ENCODE measurements at places on chromosomes 13 and 19. TPM values are rescaled to one million over a fixed set of nuclear protein-coding genes. Genes with fewer than 3 reads are reported as not detected.
A peak's percentile ranks its signal among the peaks of the same experiment; 100 is the strongest.

Gene C5AR2
- not detected for total RNA-seq

Gene ZNF471
- total RNA-seq = not detected

Gene IL27RA
- 4.8 TPM for total RNA-seq

Gene ZIC5
- 6.7 TPM for total RNA-seq

Gene CILP2
- total RNA-seq = 2.9 TPM

Gene ZNF578
- total RNA-seq = 0.86 TPM

Gene LILRB5
- not detected for total RNA-seq

Gene MZT1
- 19.0 TPM for total RNA-seq

Gene PDX1
- total RNA-seq = not detected

Gene ANKRD24
- 0.19 TPM for total RNA-seq

Gene TTC9B
- total RNA-seq = 1.7 TPM

Gene LHFPL6
- total RNA-seq = 35.2 TPM

Gene ANGPTL8
- total RNA-seq = not detected

Gene DEDD2
- 20.6 TPM for total RNA-seq

Gene SIGLEC10
- total RNA-seq = not detected

Gene C19orf67
- not detected for total RNA-seq

Gene GRIN2D
- total RNA-seq = 0.68 TPM

DNA sequence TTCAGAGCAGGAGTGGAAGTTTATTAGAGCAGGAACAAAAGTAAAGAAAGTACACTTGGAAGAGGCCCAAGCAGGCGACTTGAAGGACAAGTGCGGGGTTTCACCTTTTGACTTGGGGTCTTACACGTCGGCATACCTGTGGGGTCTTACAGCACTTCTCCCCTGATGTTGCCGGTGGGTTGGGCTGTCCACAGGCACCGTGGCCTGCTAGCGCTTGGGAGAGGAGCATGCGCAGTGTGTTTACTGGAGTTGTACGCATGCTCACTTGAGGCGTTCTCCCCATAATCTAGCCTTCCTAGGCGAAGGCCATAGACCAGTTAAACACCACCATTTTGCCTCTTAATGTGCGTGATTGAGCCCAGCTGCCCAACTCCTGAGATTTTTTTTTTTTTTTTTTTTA is 25.0 kb upstream of the PLEKHF1 start:
- no peak for DNase-seq

GRCh38 chr13:75872980-75873379 is 236.8 kb downstream of the LMO7 start:
- no peak for DNase-seq

GRCh38 chr19:50925734-50926133 is 14.5 kb upstream of the KLK4 start:
- no peak for DNase-seq

DNA sequence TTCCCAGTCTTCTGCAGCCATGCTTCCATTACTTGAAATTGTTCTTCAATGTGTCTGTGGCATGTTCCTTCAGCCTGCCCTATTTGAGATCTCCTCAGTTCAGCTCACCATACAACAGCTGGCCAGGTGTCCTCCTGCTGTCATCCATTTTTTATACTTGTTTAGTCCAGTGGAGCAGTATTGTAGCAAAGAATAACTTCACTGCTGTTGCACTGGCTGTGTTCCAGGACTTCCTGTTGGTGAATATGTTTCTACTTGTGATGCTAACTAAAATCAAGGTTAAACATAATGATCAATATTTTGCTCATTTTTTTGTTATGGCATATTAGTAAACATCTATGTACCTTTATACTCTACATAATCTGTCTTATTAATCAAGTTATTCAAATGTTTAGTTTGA is 1394.1 kb downstream of the PCDH9 start:
- DNase-seq = no peak

DNA sequence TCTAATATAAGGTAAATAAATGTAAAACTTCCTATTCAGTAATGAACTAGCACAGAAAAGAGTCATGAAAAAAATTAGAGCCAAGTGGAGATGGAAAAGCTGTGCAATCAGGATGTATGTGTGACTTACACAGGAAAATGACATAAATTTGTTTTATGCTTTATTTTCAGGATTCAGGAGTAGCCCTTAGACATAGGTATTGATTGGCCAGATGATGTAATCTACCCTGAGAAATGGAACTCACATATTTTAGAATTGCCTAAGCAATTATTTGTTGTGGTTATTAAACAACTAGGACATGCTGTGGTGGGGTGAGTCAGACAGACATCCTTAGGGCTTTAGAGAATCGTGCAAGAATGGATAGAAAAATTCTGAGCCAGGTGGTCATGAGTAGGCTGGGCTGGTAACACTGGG is 110.6 kb downstream of the PCDH9 start:
- DNase-seq = no peak

DNA sequence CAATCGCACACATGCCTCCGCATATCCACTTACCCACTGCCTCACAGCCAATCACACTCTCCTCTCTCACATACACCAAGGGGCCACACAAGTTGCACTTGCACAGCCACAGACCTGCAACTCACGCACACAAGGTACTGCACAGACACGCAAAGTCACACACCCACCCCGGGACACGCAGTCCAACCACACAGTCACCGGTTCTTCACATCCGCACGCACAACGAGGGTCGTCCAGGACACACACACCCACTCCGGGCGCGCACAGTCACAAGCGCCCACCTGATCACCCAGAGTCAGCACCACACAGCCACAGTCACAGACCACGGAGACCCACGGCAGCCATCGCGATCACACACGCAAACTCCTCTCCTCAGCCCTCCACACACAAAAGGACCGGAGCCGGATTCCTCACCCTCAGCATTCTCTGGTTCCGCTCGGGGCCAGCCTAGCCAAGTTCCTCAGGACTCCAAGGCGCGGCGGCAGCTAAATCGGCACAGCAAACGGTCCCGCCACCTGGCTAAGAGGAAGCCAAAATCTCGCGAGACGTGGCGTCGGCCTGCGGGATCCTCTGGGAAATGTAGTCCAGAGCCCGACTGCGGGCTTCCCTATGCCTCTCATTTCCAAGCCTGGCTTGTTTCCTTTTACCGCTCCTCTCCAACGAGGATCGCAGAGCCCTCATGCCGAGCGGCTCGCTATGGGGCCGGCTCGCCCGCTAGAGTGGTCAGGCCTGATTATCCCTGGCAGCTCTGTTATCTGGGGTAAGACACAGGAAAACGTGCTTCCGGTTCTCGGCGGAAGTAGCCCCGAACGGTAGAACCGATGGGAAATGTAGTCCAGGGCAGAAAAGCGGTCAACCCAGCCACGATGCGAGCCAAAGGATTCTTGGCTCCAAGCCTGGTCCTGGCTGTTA is at the start of gene ZNF850:
Gene ZNF850, minus strand, starts transcription at position 497 of the 912 bp plus-strand sequence. CDS start 10,201 bp downstream, outside the sequence.
- DNase-seq = peak; percentile 89

- no peak for DNase-seq
Observed at GRCh38 chr19:4374498-4375163, 25.7 kb downstream of the SH3GL1 start.

GRCh38 chr13:62525652-62526051 is 1110.0 kb upstream of the PCDH20 start:
- no peak for DNase-seq

DNA sequence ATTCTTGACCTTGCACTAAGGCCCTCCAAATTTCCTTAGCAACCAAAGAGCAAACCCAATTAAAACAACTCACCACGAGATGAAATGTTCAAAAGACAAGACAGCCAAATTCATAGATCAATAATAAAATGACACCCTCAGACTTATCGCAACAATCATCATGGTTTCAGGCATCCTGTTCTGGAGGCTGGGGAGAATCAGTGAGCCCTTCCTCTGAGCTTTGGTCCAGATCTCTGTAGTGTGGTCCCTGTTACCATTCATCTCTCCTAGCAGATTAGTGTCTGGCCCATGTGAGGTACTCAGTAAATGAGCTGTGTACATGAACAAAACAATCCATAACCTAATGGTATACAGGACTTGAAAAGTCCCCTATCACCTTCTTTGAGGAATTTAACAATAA is 12.2 kb downstream of the LCP1 start:
- DNase-seq = no peak

- DNase-seq = no peak
Observed at GRCh38 chr19:10256551-10256950, 4.5 kb downstream of the MRPL4 start.

- DNase-seq = no peak
Observed at GRCh38 chr13:47463726-47464125, 537.3 kb downstream of the SUCLA2 start.

GRCh38 chr13:111668451-111668850 is 348.0 kb downstream of the TEX29 start:
- DNase-seq = no peak

- no peak for DNase-seq
Observed at GRCh38 chr19:7789447-7789846, 26.4 kb downstream of the CLEC4M start.

- DNase-seq = no peak
Observed at GRCh38 chr13:99331881-99332293, 24.7 kb upstream of the GPR183 start.

DNA sequence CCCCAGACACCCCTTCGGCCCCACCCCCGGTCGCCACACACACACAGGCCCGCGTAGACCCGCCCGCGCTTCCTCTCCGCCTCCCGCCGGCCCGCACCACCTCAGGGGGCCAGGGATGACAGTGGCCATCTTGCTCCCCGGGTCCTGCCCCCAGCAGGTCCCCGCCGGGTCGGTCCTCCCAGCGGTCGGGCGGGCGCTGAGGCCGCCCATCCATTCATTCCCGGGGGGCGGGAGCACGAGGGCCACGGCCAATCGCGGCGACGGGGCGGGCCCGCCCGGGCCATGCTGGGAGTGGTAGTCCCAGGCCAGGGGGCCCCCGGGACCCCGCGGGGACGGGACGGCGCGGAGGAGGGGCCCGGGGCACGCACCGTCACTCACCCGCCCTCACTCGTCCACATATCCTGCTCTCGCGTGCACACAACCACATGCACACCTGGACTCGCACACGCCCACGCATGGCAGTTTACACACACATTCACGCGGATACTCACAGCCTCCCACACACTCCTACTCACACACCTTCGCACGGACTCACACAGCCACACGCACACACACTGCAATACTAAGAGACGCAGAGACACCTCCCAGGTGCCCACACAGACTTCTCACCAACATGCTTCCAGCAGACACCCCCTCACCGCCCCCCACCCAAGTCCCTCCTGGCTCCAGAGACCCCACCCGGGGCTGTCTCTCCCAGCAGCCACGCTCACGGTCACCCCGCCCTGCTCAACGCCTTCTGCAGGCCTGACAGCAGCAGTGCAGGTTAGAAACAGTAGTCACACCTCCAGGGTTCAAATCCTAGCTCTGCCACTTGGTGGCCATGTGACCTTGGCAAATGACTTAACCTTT is at the start of gene DPF1:
Gene DPF1, minus strand, starts transcription at position 209 of the 849 bp plus-strand sequence. Its CDS starts 80 bp downstream, at position 129.
- peak; percentile 84 for DNase-seq

DNA sequence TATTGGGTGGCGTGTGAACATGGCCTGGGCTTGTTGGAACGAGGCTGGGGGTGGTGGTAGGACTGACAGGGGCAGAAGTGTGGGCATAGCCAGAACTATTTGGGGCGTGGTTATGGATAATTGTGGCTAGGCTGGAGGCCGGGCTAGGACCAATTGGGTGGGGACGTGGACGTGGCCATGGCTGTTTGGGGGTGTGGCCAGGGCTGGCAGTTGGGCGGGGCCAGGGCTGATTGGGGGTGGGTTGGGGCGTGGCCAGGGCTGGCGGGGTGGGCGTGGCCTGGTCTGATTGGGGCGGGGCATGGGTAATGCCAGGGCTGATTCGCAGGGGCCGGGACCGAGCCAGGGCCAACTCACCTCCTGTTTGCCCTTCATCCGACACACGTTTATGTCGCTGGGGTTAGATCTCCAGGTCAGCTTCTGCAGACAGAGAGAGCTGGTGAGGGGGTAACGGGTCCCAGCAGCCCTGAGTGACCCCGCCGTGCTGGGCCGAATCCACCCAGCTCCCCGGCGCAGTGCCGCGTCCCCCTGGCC is 2.8 kb downstream of the SEMA6B start:
- DNase-seq = peak; percentile 43

- peak; percentile 88 for DNase-seq
Observed at GRCh38 chr19:50203281-50204080, at the start of gene MYH14. Gene MYH14 (plus strand): TSS chr19:50203622. CDS start chr19:50210366, 6,744 bp downstream.

- no peak for DNase-seq
Observed at GRCh38 chr13:40457929-40458719, 208.3 kb downstream of the FOXO1 start.

DNA sequence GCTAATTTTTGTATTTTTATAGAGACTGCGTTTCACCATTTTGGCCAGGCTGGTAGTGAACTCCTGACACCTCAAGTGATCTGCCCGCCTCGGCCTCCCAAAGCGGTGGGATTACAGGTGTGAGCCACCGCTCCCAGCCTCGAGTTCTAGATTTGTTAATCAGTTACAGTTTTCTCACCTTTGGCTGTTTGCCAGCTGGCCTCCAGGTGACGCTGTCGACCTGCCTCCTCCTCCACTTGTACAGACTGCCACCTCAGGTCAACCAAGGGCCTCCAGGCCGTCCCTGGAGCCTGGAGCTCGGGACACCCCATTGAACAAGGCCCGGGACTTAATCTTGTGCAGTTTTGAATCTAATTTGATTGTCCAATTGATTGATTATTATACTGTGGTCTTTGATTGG is 45.5 kb downstream of the IER2 start:
- DNase-seq = peak; percentile 46

- DNase-seq = no peak
Observed at GRCh38 chr19:5803441-5803751, 1.5 kb upstream of the NRTN start.

DNA sequence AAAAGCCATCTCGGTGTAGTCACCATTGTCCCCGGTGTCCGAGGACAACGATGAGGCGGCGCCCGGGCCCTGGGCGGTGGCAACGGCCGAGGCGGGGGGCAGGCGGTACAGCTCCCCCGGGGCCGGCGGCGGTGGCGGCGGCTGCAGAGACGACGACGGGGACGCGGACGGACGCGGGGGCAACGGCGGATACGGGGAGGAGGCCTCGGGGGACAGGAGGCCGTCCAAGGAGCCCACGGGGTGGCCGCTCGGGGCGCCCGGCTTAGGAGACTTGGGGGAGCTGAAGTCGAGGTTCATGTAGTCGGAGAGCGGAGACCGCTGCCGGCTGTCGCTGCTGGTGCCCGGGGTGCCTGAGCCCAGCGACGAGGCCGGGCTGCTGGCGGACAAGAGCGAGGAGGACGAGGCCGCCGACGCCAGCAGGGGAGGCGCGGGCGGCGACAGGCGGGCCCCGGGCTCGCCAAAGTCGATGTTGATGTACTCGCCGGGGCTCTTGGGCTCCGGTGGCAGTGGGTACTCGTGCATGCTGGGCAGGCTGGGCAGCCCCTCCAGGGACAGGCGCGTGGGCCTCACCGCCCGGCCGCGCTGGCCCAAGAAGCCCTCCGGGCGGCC is 3.5 kb downstream of the IRS2 start:
- DNase-seq = no peak

Measured in neural crest cell (in vitro differentiated cells).